ENCODE measurements at places on chromosomes 11 and 22.
A peak's percentile ranks its signal among the peaks of the same experiment; 100 is the strongest.

- no peak for DNase-seq
Observed at GRCh38 chr11:15189641-15190365, 75.1 kb downstream of the INSC start.

GRCh38 chr22:43136255-43136654 is 6.9 kb downstream of the MCAT start:
- DNase-seq: peak; percentile 36

GRCh38 chr11:75969626-75970308 is 154.8 kb downstream of the UVRAG start:
- DNase-seq: no peak

GRCh38 chr11:83568516-83568915 is 282.3 kb upstream of the CCDC90B start:
- DNase-seq: no peak

- no peak for DNase-seq
Observed at GRCh38 chr11:28674433-28675103, 566.4 kb downstream of the METTL15 start.

GRCh38 chr11:59960502-59961381 is 3.1 kb upstream of the OOSP4A start:
- peak; percentile 45 for DNase-seq

- no peak for DNase-seq
Observed at GRCh38 chr11:128884054-128884453, 7.1 kb upstream of the KCNJ5 start.

GRCh38 chr11:1825039-1825740 is 9.6 kb upstream of the SYT8 start:
- DNase-seq: peak; percentile 57

- peak; percentile 59 for DNase-seq
Observed at GRCh38 chr11:117535201-117535849, 207.7 kb downstream of the CEP164 start.

GRCh38 chr11:34654483-34655334 is 33.8 kb downstream of the EHF start:
- peak; percentile 88 for DNase-seq

DNA sequence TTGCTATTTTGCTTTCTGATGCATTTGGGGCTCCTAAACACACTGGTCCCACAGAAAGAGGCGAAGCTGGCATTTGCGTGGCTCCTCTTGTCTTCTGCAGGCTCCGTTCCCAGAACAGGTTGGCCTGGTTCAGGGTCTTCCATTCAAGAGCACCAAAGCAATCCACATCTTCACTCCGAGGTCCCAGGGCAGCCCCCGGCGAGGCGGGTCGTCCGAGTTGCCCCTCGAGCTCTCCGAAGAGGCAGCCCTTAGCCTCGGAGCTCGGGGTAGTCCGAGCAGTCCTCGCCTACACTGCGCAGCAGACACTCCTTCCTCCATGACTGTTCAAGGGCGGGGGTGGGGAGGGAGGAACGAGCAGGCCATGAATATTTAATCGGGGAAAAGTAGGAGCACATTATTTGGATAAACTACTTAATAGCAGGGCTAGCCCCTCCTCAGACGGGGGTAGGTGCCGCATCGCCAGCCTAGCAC is 321.3 kb downstream of the BLID start:
- DNase-seq: no peak

DNA sequence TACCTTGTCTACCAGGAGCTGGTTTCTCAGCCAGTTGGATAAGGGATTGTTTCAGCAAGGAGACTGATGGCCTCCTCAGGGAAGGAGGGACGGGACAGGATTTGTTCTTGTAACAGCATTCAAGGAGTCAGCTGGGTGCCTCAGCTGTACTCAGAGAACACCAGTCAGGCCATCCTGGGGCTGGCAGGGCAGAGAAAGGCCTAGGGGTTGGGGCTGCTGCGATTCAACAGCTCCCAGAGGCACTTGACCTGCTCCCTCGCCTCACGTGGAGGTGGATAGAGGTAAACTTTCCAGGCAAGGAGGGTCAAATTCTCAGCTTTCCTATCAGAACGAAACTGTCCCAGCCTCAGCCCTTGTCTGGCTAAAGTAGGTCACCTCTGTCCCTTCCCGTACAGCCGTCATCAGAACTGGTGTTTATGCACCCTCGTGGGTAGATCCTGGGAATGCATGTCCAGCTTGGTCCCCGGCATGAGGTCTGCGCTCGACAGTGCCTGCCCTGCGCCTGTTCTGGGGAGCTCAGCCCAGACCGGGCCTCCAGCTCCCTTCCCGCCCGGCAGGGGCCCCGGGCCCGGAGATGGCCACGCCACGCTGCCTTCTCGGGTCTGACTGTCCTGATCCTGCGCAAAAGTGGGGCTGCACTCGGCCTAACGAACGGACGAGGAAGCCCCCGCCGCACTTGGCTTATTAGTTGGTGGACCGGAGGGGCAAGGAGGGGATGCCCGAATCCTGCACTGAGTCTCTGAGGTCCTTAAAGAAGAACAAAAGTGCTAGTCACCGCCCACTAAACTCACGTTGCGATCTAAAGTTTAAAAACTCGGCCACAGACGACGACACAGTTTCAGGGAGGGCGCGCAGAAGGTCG is 762 bp upstream of the CCDC134 start:
- no peak for DNase-seq

- DNase-seq: no peak
Observed at GRCh38 chr11:82683029-82683428, 50.6 kb downstream of the FAM181B start.

- no peak for DNase-seq
Observed at GRCh38 chr11:102070766-102071165, 23.5 kb downstream of the CFAP300 start.

DNA sequence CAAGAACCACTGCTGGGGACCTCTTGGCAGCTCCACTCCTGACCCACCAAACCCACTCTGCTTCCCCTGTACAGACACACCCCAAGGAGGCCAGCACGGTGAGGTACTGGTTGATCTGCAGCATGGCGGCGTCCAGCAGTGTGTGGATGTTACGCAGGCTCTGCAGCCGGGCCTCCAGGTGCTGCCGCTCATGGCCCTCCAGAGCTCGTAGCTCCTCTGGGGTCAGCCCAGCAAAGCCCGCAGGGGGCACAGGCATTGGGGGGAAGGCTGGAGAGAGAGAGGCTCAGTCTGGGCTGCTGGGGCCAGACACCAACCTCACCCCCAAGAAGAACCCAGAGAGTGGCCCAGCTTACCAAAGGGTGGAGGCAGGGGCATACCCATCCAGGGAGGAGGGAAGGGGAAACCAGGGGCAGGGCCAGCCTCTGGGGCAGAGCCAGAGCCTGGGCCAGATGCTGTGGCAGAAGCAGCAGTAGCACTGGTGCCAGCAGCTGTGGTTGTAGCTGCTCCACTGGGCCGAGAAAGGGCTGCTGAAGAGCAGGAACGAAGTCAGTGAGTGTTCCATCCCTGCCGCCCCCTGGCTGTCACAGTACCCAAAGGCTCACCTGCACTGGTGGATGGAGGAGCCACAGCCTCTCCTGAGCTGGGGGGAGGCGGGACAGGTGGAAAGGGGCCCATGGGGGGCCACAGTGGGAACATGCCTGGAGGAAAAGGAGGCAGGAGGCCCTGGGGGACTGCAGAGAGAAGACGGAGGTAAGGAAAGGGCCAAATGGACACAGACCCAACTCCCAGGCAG is 4.5 kb downstream of the SYVN1 start:
- DNase-seq: no peak

- peak; percentile 64 for DNase-seq
Observed at GRCh38 chr22:40415531-40416266, 45.3 kb downstream of the SGSM3 start.

DNA sequence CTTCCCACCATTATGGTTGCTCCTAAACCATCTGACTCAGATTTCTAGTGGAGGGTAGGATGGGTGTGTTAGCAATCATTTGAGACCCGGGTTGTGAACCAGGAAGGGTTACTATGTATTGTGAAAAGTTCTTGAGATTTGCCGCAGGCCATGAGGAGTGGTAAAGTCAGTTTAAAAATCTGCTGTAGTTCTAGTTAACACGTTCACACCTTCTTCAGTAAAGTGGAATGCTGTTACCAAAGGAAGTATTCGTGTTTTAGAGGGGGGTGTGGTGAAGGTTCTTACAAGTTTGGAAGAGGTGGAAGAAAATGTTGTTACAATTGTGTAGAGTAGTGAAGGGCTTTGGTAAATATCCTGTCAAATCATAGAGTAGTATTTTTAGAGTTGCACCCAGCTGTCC is 2.6 kb downstream of the MTMR3 start:
- no peak for DNase-seq

GRCh38 chr11:43401252-43401651 is 42.5 kb downstream of the TTC17 start:
- no peak for DNase-seq

DNA sequence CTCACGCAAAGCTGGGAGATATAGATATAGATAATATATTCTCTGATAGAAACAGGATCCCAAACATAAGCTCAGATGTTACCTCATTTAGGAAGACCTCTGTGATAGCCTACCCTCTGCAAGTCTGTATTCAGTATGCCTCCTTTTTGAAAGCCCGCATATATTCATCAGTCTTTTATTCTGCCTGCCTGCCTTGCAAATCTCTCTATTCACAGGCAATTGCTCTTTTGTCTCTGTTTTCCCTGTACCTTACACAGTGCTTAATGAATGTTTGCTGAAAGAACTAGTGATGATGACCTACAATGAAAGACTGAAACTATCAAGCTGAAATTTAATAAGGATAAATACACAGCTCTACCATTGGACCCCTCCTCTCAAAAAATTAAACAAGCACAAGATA is 18.4 kb downstream of the DEUP1 start:
- DNase-seq: no peak

DNA sequence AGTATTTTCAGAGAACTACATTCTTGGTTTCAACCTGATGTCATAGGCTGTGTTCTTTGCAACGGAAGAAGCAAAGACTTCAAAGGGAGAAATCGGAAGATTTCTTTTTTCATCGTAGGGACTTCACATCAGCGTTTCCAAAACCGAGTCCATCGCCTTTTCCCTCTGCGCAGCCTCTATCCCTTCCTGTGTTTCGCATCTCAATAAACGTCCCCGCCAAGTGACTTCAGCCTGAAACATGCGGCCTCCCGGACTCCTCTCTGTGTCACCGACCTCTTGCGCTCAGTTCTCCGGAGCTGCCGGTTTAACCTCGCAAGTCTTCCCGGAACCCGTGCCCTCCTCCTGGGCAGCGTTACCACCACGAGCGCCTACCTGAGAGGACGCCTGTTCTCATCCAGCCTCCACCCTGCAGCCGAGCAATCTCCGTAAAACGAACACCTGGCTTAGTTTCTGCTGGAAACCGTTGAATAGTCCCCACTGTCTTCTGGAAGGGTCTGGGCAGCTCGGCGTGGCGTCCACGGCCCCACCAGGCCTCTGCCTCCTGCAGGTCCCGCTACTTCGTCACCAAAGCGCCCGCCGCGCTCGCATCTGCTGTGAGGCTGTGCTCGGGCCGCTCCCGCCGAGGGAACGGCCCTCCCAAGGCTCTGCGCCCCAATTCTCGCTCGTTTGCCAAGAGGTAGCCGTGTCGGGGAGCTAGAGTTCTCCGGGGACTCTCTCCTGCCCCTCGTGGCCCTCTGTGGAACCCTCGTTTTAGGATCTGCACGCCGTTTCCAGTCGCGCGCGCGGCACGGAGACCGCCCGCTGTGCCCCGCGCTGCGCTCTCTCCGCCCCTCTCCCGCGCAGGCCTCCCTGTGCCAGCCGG is at the start of gene GLB1L3:
Gene GLB1L3 (plus strand): TSS at position 846 of the 862 bp plus-strand sequence. CDS start 362 bp downstream, outside the sequence.
- peak; percentile 4 for DNase-seq

GRCh38 chr11:60343094-60343704 is 16.1 kb downstream of the MS4A6E start:
- DNase-seq: no peak

DNA sequence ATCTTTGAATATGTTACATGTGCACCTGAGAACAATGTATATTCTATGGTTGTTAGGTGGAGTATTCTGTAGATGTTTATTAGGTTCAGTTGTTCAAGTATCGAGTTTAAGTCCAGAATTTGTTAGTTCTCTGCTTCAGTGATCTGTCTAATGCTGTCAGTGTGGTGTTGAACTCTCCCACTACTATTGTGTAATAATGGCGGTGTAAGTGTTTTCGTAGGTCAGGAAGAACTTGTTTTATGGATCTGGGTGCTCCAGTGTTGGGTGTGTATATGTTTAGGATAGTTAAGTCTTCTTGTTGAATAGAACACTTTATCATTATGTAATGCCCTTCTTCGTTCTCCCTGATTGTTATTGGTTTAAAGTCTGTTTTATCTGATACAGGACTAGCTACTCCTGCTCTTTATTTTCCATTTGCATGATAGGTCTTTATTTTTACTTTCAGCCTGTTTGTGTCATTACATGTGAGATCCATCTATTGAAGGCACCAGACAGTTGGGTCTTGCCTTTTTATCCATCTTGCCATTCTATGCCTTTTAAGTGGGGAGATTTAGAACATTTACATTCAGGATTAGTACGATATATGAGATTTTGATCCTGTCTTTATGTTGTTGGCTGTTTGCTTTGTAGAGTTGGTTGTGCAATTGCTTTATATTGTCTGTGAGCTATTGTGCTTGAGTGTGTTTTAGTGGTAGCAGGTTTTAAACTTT is 121.6 kb downstream of the DDX10 start:
- peak; percentile 35 for DNase-seq

DNA sequence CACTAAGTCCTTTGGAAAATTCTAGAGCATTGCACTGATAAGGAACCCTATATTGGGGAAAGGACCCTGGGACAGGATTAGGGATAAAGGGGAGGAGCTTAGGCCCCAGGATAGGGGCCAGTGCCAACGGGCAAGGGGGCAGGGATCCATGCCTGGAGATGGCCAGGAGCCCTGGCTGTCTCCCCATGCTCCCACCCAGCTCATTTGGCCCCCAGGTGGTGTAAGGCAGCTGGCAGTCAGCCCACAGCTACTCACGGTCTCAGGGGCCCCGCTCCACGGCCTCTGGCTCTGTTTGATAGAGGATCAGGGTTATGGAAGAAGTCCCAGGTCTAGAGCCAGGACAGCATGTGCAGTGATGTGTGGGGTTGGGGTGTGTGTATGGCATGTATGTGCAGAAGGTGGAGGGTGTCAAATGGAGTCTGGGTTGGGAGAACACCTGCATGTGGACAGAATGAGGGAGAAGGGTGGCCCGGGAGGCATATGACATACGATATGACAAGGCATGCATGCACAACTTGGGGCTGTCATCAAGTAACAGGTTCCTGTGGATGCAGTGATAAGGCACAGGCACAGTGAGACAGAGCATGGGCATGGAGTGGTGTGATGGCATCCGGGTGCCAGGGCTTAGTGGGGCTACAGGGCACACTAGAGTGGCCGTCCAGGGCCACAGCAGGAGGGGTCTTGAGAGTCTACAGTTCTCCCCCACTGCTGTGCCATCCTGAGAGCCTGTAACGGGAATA is 18.4 kb upstream of the PDE2A start:
- DNase-seq: no peak

- no peak for DNase-seq
Observed at GRCh38 chr11:111466615-111467014, 45.6 kb downstream of the BTG4 start.

- no peak for DNase-seq
Observed at GRCh38 chr11:82268627-82269026, 465.0 kb downstream of the FAM181B start.

- no peak for DNase-seq
Observed at GRCh38 chr11:133388975-133389568, 143.2 kb downstream of the OPCML start.

- DNase-seq: peak; percentile 81
Observed at GRCh38 chr22:21657360-21658032, 8.3 kb upstream of the PPIL2 start.

- no peak for DNase-seq
Observed at GRCh38 chr11:83725728-83726127, 439.6 kb upstream of the CCDC90B start.
